ENCODE measurements at places on chromosomes 7 and 10.

DNA sequence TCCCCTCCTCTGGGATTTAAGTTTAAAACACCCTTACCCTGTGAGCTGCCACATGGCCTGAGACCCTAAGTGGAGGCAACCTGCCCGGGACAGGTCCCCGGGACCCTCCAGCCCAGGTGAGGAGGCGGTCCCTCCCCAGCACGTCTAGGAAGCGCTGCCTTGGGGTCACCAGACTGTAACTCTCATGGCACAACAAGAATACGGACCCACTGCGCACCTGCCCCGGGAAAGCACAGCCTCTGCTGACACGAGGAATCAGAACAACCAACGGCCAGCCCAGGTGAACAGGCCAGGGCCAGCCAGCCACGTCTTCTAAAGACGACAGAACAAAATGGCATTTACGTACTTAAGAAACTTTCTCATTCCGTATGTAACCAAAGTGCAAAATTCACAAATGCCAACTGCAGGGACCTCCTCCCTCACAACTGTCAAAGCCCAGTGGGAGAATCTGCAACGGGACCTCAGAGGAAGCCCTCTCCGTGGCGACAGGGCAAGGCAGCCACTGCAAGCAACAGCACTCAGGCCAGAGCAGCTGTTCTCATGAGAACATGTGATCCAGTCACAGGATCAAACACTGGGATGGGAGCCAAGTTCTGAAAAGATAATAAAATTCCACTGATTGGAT, 208.4 kb downstream of the DIP2C start:
- peak; percentile 28 for DNase-seq

GRCh38 chr7:91352091-91352490, 87.9 kb downstream of the FZD1 start:
- no peak for DNase-seq

- no peak for DNase-seq
Measured at GRCh38 chr7:112362053-112362650, 88.1 kb upstream of the IFRD1 start.

GRCh38 chr10:22711373-22711772, 3.0 kb downstream of the PIP4K2A start:
- no peak for DNase-seq

- no peak for DNase-seq
Measured at GRCh38 chr7:153530441-153530840, 521.8 kb upstream of the DPP6 start.

DNA sequence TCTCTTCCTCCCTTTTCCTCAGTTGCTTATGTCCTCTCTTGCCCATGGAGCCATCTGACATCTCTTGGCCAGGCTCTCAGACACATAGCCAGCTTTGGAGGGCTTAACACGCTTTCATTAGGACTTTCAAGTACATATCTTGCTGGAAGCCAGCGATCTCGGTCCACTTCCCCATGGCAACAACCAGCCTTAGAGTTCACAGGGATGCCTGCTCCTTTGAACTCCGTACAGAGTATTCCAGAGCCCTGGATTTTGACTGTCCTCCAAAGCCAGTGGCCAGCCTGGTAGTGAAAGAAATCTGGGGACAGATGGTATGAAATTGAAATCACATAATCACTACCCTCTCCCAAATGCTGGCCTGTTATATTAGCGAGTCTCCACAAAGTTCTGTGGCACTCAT, 370.5 kb upstream of the NPVF start:
- DNase-seq, result no peak

GRCh38 chr10:60951272-60951724, 7.3 kb upstream of the RHOBTB1 start:
- DNase-seq, result no peak

DNA sequence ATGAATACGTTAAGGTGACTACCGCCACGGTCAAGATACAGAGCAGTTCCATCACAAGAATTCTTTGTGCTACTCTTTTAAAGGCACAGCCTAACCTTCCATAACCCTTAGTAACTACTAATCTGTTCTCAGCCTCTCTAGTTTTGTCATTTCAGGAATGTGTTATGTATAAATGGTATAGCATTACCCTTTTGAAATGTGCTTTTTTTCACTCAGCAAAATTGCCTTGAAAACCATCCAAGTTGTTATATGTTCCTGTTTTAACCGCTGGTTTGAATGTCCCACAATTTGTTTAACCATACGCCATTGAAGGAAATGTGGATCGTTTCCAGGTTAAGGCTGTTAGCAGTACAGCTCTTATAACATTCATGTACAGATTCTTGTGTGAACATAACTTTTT, 32.0 kb downstream of the WAC start:
- DNase-seq, result no peak

DNA sequence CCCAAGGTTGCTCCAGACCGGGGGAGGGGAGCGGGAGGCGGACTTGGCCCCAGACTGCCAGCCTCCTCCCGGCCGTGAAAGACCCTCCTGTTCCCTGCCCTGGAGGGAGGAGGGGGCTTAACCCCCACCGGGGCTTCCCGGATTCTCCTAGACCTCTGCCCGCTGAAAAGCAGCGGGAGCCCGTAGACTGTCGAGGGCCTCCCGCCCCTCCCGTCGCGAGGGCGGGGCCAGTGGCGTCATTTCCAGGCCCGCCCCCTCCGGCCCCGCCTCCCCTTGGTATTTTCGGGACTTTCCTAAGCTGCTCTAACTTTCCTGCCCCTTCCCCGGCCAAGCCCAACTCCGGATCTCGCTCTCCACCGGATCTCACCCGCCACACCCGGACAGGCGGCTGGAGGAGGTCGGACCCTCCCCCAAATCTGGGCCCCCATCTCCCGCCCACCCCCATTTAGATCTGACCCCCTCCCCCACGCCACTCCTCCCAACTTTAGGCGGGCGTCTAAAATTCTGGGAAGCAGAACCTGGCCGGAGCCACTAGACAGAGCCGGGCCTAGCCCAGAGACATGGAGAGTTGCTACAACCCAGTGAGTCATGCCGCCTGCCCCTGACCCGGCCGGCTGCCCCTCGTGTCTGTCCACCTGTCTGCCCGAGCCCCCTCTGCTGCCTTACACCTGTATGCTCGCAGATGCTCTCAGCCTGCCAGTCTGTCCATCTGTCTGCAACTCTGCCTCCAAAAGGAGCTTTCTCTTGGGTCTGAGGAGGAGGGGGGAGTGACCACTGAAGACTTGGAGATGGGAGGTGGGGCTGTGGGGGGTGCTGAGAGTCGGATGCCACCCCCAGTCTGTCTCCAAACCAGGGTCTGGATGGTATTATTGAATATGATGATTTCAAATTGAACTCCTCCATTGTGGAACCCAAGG, at the start of gene NFKB2:
Gene NFKB2, plus strand, starts transcription at position 306 of the 917 bp plus-strand sequence. Its CDS starts 255 bp downstream, at position 561.
- peak; percentile 88 for DNase-seq

DNA sequence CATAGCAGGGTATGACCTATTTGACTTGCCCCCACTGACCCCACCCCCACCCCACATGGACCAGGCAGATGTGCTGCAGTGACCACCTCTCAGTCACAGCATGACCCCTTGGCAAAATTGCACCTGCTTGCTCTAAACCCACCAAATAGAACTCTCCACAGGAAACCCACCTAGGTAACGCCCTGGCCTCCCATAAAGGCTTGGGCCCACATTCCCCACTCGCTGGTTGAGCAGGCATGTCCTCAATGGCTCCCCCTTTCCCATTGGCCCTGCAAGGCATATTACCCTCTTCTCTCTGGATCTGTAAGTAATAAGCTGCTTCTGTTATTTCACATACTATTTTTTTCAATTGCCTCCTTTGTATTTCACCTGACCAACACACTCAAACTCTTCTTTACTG, 2.7 kb downstream of the IFIT1 start:
- DNase-seq, result no peak

- DNase-seq, result no peak
Measured at GRCh38 chr7:86930554-86931307, 128.7 kb downstream of the ELAPOR2 start.

GRCh38 chr10:97479939-97480338, 18.3 kb downstream of the MMS19 start:
- DNase-seq, result no peak

DNA sequence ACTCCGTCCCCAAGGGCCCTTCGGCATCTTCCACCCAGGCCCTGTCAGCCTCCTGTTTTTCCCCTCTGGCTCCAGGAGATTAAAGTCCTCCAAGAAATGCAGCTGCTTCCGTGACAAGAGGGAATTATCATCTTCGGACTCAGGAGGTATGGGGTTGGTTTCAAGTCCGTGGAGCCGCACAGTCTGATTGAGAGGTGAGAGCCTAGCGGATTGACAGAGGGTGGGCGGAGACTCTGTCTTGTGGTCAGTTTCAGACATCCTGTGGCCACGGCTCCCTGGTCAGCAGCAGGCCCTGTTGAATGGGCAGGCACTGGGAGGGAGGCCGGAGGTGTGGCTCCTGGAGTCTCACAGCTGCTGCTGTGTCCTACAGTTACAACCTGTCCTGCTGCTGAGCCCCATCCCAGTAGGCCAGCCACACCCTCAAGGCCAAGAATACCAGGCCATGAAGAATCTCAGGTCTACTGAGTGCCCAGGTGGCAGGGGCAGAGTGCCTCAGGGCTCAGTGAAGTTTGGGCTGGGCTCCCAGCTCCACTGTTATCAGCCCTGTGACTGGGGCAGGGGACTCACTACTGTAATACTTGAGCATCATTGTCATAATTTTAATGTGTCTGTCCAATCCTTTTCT, 49.3 kb upstream of the ZNF716 start:
- DNase-seq, result no peak
